ENCODE measurements at places on chromosomes 11 and 22.

- no peak overlapping the region for H3K27ac ChIP-seq
- DNase-seq = no peak
- peaks cover 33% of the 10 kb centered on the region for H3K27me3 ChIP-seq
- H3K4me3 ChIP-seq = no peak overlapping the region
- H3K36me3 ChIP-seq = no peaks in the 10 kb centered on the region
Observed at GRCh38 chr11:120295099-120295498, 30.0 kb upstream of the TLCD5 start.

DNA sequence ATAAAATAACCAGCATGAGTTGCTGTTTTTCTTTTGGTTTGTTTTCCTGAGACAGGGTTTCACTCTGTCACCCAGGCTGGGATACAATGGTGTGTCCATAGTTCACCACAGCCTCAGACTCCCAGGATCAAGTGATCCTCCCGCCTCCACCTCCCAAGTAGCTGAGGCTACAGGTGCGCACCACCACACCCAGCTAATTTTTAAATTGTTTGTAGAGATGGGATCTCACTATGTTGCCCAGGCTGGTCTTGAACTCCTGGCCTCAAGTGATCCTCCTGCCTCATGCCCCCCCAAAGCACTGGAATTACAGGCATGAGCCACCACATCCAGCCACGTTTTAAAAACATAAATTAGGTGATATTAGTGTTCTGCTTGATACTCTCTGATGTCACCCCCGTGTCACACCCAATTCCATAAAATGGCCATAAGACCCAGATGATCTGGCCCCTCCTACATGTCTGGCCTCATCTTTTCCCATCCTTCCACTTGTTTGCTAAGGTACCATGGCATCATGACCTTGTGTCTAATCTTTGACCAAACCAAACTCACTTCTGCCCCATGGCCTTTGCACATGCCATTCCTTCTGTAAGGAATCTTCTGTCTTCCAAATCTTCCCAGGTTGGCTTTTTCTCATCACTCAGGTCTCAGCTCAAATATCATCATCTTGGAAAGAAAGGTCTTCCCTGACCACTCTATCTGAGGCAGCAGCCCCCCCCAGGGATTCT is 6.3 kb downstream of the SIK3 start:
- H3K27ac ChIP-seq = peak overlapping the region; percentile 93
- no peaks in the 10 kb centered on the region for H3K27me3 ChIP-seq
- no peak for DNase-seq
- peaks cover 83% of the 10 kb centered on the region for H3K36me3 ChIP-seq

DNA sequence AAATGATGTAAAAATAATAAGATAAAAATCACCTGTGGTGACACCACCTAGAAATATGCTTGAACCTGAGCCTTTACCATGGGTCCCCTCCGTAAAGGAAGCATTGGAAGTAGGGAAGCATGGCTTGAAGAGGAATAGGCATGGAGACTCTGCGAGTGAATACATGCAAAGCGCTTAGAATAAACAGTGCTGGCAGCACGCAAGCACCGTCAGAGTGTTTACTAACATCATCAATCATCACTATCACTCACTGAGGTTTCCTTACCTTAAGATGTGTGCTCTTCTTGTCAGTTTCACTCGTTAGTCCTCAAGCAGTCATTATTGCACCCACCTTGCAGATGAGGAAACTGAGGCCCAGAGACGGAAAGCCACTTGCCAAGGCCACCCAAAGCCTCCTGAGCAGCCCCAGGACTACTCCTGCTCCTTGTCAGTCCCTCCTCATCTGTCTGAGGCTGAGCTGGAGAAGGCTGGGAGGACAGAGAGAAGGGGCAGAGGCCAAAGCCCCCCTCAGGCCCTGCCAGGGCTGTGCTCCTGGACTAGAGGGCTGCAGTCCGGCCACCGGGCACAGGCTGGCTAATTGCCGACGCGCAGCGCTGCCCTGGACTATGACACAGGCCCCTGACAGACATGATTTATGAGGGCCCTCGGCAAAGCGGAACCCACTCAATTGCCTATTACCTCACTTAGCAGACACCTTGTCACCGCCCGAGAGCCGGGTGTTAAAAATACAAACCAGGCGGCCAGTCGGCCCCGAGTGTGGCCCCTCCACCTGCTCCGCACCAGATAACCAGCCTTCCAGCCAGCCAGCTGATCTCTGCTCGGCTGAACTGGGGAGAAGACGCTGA is 168.9 kb downstream of the MN1 start:
- H3K27me3 ChIP-seq = peaks cover 16% of the 10 kb centered on the region
- DNase-seq = no peak
- no peaks in the 10 kb centered on the region for H3K36me3 ChIP-seq
- H3K4me3 ChIP-seq = no peak overlapping the region

DNA sequence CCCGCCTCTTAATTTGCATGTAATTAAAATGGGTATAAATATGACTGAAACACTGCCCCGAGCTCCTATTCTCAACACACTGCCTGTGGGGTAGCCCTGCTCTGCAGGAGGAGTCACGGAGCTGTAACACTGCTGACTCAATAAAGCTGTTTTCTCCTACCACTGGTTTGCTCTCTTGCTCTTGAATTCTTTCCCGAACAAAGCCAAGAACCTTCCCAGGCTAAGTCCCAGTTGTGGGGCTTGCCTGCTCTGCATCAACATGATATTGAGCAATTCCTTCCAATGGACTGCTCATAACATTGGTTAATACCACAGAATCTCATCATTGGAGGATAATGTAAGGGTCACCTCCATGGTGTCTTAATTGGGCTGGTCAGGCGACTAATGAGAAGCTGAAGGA is 114.4 kb downstream of the FBXO7 start:
- no peaks in the 10 kb centered on the region for H3K36me3 ChIP-seq
- DNase-seq = no peak
- no peak overlapping the region for H3K27ac ChIP-seq
- no peaks in the 10 kb centered on the region for H3K4me1 ChIP-seq
- H3K27me3 ChIP-seq = peaks cover 42% of the 10 kb centered on the region

GRCh38 chr22:40114411-40114810 is 63.3 kb upstream of the TNRC6B start:
- no peak for DNase-seq
- no peaks in the 10 kb centered on the region for H3K27me3 ChIP-seq
- peak overlapping the region; percentile 49 for H3K27ac ChIP-seq
- H3K4me3 ChIP-seq = no peak overlapping the region

DNA sequence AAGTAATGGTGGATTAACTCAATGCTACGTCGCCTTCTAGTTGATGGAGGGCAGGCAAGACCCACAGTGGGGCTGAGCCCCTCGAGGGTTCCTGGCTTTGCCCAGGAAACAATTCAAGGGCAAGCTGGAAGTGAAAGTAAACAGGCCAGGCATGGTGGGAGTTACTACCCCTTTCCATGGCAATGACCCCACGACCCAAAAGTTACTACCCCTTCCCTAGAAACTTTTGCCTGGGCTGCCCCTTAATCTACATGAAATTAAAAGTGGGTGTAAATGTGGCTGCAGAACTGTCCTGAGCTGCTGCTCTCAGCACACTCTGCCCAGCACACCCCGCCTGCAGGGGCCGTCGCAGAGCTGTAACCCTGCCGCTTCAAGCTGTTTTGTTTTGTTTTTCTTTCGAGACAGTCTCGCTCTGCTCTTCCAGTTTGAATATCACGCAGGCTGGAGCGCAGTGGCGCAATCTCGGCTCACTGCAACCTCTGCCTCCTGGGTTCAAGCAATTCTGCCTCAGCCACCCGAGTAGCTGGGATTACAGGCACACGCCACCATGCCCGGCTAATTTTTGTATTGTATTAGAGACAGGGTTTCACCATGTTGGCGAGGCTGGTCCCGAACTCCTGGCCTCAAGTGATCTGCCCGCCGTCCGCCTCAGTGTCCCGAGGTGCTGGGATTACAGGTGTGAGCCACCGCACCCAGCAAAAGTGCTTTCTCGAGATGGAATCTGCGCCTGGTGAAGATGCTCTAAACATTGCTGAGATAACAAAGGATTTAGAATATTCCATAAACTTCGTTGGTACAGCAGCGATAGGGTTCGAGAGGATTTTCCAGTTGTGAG is 5.9 kb upstream of the RNH1 start:
- no peaks in the 10 kb centered on the region for H3K27me3 ChIP-seq
- no peak overlapping the region for H3K4me3 ChIP-seq
- H3K27ac ChIP-seq = peak overlapping the region; percentile 67
- no peak for DNase-seq
- peaks cover 65% of the 10 kb centered on the region for H3K36me3 ChIP-seq
- peaks cover 4% of the 10 kb centered on the region for H3K4me1 ChIP-seq

DNA sequence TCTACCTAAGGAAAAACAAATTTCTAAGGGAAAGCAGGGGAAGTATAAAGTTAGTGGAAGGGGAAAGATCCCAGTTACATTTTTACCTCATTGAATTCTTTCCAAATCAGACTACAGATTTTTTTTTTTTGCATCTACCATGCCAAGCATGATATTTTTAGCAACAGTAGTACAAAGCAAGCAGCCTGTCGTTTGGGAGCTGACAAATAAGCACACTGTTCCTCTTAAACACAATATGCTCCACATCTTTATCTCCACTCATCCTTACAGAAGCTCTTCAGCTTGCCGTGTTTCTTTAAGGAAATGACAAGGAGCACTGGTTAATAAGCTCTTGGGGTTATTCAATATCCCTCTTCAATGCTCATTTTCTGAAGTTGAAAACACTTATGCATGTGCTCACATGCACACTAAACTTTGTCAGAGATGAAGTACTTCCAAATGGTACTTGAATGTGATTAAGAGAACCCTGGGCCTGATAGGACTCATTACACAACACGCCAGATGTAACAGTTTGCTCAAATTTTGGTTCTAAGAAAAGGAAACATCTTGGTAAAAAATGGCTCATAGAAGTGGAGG is 53.8 kb downstream of the PAX6 start:
- H3K4me3 ChIP-seq = no peak overlapping the region
- no peak overlapping the region for H3K27ac ChIP-seq
- no peaks in the 10 kb centered on the region for H3K27me3 ChIP-seq
- DNase-seq = no peak
- H3K4me1 ChIP-seq = no peaks in the 10 kb centered on the region

GRCh38 chr11:110176366-110177085 is 83.3 kb downstream of the ZC3H12C start:
- H3K36me3 ChIP-seq = no peaks in the 10 kb centered on the region
- H3K4me1 ChIP-seq = peaks cover 6% of the 10 kb centered on the region
- no peak overlapping the region for H3K27ac ChIP-seq
- no peak overlapping the region for H3K4me3 ChIP-seq
- H3K27me3 ChIP-seq = peaks cover 14% of the 10 kb centered on the region

- peaks cover 16% of the 10 kb centered on the region for H3K27me3 ChIP-seq
- peaks cover 5% of the 10 kb centered on the region for H3K4me1 ChIP-seq
- H3K27ac ChIP-seq = no peak overlapping the region
Observed at GRCh38 chr11:118065384-118065783, 11.5 kb upstream of the TMPRSS4 start.

- peaks cover 18% of the 10 kb centered on the region for H3K27me3 ChIP-seq
- peak; percentile 30 for DNase-seq
- H3K4me3 ChIP-seq = no peak overlapping the region
Observed at GRCh38 chr11:107916671-107917241, 11.5 kb upstream of the RAB39A start.

GRCh38 chr11:134487696-134488095 is 75.7 kb upstream of the B3GAT1 start:
- no peak for DNase-seq
- H3K36me3 ChIP-seq = no peaks in the 10 kb centered on the region
- no peak overlapping the region for H3K4me3 ChIP-seq
- peak overlapping the region; percentile 45 for H3K27ac ChIP-seq
- H3K27me3 ChIP-seq = peaks cover 49% of the 10 kb centered on the region

GRCh38 chr22:48576333-48577013 is 1251.2 kb downstream of the BRD1 start:
- H3K27ac ChIP-seq = no peak overlapping the region
- peaks cover 54% of the 10 kb centered on the region for H3K27me3 ChIP-seq
- no peaks in the 10 kb centered on the region for H3K4me1 ChIP-seq
- no peak for DNase-seq

DNA sequence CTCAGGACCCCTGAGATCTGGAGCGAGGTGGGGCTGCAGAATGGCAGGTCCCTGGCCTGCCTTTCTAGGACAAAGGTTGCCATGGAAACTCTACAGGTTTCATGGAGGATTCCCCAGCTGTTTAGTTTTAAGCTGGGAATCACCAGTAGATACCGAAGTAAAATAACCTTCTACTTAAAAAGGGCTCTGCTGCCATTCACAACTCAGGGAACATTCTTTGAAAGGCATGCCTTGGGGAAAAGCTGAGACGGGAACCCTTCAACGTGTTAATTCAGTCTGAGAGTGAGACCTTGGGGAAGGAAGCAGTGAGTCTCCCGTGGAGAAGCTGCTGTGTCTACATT is 493.3 kb downstream of the BRD1 start:
- no peak for DNase-seq
- H3K27ac ChIP-seq = no peak overlapping the region
- H3K4me3 ChIP-seq = no peak overlapping the region
- no peaks in the 10 kb centered on the region for H3K4me1 ChIP-seq
- H3K36me3 ChIP-seq = no peaks in the 10 kb centered on the region

Measured in effector memory CD8-positive, alpha-beta T cell (primary cell).